ENCODE measurements at places on chromosomes 7 and 10.

DNA sequence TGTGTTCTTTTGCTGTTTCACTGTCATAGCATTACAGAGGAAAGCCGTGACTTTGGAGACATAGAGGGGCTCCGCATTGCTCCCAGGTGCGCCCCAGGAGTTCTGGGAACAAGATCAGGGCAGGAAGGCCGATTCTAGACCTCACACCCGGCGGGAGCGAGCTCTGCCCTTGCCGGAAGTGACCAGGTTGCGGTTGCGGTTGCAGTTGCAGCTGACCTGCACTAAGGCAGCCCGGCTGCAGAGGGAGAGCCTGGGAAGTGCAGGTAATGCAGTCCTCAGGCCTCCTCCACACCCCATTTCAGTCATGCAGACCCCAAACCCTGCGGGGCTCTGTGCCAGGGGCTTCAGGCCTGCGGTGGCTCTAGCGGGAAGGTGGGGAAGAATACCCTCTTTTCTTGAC, 130.0 kb upstream of the LANCL2 start:
- DNase-seq, result no peak

- no peak for DNase-seq
These were observed 102.3 kb upstream of the PLXDC2 start for GRCh38 chr10:19713800-19714525.

GRCh38 chr7:31873816-31874597, 187.0 kb downstream of the PPP1R17 start:
- no peak for DNase-seq

DNA sequence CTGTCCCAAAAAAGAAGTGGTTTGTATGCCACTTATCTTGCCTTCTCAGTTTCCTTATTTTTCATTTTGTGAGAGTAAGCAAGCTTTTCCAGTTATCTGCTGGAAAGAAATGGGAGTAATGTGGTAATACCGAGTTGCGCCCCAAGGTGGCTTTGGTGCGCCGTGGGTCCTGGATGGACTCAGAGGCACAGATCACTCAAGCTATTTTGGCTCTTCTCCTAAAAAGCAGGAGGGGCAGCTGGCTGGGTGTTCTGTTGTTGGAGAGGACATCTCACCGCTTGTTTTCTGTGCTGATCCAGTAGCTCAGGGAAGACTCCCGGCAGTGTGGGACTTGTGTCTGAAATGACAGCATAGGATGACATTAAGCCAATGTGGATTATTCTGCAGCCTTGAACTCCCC, 16.4 kb downstream of the PRKRIP1 start:
- DNase-seq, result peak; percentile 25

DNA sequence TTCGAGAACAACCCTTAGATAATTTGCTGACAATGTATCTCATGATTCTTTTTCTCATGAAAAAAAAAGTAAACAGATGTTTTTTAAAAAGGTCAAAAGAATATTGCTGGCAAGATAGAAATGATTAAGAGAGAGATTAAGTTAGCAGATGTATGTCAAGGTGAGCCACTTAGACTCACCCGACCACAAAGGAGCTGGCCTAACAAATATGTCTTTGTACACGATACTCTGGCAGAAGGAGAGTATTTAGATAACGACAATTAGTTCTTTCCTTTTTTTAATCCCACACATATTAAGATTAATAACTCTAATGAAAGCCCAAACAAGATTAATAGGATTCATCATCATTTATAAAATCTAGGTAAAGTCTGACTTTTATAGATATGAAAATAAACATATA, 156.7 kb downstream of the RAPGEF5 start:
- no peak for DNase-seq

GRCh38 chr7:139798221-139798620, 20.4 kb upstream of the HIPK2 start:
- no peak for DNase-seq

GRCh38 chr10:33772370-33773252, 438.1 kb upstream of the NRP1 start:
- peak; percentile 3 for DNase-seq

- DNase-seq, result peak; percentile 41
These were observed 115.8 kb downstream of the THSD7A start for GRCh38 chr7:11716185-11716584.

- DNase-seq, result no peak
These were observed 422.2 kb downstream of the PHTF2 start for GRCh38 chr7:78220754-78221153.

GRCh38 chr10:72080042-72080975, 8.0 kb downstream of the SPOCK2 start:
- DNase-seq, result no peak

DNA sequence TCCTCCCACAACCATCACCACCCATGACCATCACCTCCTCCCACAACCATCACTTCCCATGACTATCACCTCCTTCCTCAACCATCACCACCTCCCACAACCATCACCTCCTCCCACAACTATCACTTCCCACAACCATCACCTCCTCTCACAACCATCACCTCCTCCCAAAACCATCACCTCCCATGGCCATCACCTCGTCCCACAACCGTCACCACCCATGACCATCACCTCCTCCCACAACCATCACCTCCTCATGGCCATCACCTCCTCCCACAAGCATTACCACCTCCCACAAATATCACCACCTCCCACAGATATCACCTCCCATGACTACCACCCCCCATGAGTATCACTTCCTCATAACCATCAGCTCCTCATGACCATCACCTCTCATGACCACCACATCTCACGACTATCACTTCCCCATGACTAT, 52.2 kb downstream of the PDGFA start:
- DNase-seq, result no peak

DNA sequence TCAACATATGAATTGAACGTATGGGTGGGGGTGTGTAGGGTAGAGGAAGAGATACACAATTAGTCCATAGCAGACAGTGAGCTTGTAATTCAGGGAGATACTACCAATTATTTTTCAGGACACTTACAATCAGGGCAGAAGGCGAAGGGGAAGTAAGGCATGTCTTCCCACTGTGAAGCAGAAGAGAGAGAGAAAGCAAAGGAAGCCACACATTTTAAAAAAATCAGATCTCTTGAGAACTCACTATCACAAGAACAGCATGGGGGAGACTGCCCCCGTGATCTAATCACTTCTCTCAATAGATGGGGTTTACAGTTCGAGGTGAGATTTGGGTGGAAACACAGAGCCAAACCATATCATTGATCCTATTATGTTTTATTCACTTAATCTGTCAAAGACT, 116.4 kb upstream of the RPA3 start:
- no peak for DNase-seq

DNA sequence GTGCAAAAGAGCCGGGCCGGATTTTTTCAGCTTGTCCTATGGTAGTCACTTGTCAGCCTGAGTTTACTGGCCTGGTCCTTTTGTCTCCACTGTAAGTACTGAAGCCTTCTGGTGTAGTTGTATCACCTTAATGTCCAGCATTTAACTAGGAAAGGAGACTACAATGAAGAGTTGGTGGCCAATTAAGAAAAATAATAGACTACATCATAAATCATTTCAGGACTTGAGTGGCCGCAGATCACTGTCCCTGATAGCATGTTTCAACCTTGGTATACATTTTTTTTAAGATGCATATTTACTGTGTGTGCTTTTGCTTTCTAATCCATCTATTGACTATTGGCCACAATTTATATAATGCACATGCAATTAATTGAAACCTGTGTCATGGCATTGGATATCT, 6.1 kb downstream of the FZD1 start:
- DNase-seq, result no peak

- DNase-seq, result peak; percentile 67
These were observed 2.5 kb upstream of the MACC1 start for GRCh38 chr7:20219446-20220292.

GRCh38 chr10:118455181-118455695, 113.1 kb upstream of the FAM204A start:
- DNase-seq, result no peak

DNA sequence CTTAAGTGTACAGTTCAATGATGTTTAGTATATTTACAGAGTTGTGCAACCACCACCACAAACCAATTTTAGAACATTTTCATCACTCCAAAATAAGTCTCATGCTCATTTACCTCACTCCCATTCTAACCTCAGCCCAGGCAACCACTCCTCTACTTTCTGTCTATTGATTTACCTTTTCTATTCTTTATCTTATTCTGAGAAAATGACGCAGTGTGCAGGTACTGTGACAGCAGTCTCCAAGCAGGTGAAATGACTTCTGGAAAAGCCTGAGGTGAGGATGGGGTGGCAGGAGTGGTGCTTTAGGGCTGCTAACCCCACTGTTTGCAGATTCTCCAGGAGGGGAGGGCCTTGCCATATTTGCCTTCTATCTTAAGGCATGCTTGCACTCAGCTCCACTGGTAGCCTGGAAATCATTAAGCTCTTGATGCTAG, 39.5 kb downstream of the GARS1 start:
- DNase-seq, result no peak

DNA sequence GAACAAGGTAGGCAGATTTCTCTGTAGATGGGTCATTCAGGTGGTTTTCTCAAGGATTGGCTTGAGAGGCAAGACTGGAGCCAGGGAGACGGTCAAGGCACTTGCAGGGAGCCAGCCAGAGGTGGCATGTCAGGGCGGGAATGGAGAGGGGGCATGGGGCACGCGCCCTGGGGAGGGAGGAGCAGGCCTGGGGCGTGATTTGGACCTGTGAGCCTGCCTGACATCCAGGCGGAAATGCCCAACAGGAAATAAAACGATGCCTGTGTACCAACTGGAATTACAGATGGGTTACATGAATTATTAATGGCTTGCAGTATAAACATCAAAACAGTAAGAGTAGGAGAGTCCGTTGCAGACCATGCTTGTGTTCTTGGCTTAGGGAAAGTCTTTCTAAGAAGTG, 8.6 kb upstream of the SUN1 start:
- no peak for DNase-seq

GRCh38 chr7:36036590-36036989, 116.5 kb upstream of the EEPD1 start:
- no peak for DNase-seq

DNA sequence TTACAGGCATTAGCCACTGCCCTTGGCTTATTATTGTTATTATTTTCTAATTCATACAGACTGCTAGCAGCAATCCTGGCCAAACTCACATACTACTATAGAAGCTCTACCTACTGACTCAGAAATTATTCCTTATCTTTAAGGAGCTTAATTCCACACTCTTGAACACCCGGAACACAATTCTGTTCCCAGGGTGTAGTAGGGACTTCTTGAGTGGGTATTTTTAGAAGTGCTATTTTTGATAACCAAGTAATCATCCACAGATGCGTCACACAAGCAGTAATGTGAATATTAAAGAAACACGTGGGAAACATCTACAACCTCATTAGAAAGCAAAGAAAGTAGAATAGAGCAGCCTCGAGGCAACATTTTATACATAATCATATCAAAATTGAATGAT, 149.2 kb downstream of the PTEN start:
- peak; percentile 15 for DNase-seq

DNA sequence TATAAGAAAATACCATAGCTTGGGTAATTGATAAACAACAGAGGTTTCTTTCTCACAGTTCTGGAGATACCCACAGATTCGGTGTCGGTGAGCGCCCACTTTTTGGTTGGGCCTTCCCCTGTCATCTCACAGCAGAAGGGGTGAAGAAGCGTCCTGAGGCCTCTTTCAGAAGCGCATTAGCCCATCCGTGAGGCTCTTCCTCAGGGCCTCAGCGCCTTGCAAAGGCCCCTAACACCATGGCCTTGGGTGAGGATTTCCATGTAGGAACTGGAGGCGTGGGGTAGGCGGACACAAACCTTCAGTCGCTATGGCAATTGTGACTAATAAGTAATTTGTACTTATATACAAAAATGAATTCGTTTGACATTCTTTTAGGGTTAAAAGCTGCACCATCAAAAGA, 316.0 kb downstream of the PTPRN2 start:
- DNase-seq, result no peak

DNA sequence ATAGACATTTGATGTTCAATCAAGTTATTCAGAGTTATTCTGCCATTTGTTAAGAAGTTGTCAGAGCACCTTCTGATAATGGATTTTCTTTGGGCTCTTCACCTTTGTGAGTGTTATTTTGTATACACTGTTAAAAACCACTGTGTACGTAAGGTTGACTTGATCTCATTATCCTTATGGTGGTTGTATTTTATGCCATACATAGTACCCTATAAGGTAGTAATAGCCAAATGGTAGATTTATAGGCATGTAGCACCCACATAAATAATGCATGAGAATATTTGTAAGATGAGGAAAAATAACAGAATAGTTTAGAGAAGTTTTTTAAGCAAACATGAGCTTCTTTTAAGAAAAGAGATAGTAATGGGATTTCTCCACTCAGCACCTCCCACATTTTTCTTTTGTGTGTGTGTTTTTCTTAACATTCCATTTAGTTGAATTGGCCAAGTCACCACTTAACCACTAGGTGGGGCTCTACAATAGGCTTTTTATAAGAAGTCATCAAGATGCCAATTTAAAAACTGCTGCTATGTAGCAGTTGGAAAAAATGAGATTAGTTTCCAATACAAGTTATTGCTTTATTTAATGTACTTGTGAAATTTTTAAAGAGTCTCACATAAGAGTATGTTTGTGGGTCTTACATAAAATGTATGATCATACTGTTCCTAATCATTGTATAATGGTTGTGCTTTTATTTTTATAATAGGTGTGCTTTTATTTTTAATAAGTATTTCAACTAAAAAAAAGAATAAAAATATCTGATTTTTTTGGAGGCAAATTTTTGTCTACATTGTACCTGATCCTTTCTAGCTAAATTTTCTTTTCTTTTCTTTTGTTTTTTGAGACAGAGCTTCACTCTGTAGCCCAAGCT, 41.1 kb upstream of the STMP1 start:
- peak; percentile 90 for DNase-seq

GRCh38 chr7:43905209-43905946, 1.0 kb downstream of the URGCP start:
- DNase-seq, result peak; percentile 53

GRCh38 chr10:48804740-48805182, 120.1 kb downstream of the WDFY4 start:
- no peak for DNase-seq

GRCh38 chr7:25821225-25821624, 330.8 kb upstream of the NFE2L3 start:
- no peak for DNase-seq

GRCh38 chr7:147412782-147413556, 1177.6 kb upstream of the C7orf33 start:
- DNase-seq, result peak; percentile 99

- DNase-seq, result peak; percentile 51
These were observed 259.5 kb upstream of the HGF start for GRCh38 chr7:82029236-82029913.

GRCh38 chr10:5556576-5556975, 31.8 kb downstream of the CALML3 start:
- no peak for DNase-seq

GRCh38 chr7:28062197-28062991, 118.2 kb downstream of the JAZF1 start:
- DNase-seq, result peak; percentile 76

- no peak for DNase-seq
These were observed 162.9 kb upstream of the PRSS58 start for GRCh38 chr7:142420554-142421362.

DNA sequence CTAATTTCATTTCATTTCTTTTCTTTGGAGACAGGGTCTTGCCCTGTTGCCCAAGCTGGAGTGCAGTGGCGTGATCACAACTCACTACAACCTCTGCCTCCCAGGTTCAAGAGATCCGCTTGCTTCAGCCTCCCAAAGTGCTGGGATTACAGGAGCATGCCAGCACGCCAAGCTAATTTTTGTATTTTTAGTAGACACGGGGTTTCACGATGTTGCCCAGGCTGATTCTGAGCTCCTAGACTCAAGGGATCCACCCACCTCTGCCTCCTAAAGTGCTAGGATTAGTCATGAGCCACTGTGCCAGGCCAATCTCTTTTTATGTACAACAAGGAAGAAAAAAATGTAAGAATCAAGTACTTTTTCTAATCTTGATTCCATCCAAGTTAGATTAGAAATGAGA, 10.7 kb upstream of the KMT2E start:
- DNase-seq, result peak; percentile 81

- peak; percentile 24 for DNase-seq
These were observed 25.9 kb downstream of the ABRAXAS2 start for GRCh38 chr10:124827474-124827873.

All from AG10803 (cell line).